ENCODE measurements at places on chromosomes 7 and 10.

DNA sequence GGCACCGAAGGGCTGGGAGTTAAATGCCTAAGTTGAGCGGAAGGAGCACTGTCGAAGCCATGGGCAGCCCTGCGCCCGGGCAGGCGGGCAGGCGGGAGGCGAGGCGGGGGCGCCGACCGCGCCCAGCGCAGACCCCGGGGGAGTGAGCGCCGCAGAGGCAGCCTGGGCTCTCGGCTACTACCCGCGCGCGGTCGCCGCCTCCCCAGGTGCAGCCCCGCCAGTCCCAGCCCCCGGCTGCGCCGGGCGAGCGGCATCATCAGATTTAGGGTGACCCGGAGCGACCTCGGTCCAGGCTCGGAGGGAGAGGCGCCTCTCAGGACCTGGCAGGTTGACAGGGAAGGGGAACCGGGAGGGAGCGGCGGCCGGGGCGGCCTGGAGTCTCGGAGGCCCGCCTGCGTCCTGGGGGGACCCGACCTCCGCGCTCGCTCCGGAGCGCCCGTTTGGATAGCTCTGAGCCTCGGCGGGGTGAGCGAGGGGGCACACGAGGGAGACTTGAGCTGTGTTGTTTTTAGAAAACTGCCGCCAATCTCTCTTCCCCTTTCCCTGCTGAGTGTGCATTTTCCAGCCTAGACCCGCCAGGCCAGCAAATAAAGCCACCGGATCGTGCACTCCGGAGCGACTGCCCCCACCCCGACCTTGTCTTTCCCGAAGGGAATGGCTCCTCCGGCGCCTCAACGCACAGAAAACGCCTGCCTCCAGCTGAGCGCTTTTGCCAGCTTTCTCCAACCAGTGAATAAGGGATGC is 2.3 kb upstream of the NRP1 start:
- DNase-seq: no peak

DNA sequence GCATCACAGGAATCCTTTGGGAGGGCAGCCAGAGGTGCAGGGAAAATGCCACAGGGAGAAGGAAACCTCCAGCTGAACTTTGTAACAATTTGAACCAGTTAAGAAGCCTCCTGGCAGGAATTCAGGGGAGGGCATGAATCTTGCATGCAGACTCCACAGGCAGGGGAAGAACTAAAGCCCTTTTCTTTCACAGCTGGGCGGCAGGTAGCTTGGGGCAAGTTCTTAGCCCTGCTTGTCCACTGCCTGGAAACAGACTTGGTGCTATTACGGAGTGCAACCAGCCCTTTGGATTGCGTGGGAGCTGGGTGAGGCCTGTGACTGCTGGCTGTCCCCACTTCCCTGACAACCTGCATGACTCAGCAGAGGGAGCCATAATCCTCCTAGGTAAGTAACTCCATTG is 51.7 kb upstream of the ADAM12 start:
- DNase-seq: no peak

- DNase-seq: no peak
These were observed 100.0 kb downstream of the AUTS2 start for GRCh38 chr7:69698109-69698825.

- no peak for DNase-seq
These were observed 155.5 kb downstream of the SPAG6 start for GRCh38 chr10:22500656-22501340.

GRCh38 chr7:151246851-151247580 is 1.5 kb downstream of the SMARCD3 start:
- DNase-seq: no peak

GRCh38 chr10:121830101-121830500 is 97.7 kb downstream of the ATE1 start:
- DNase-seq: no peak

GRCh38 chr10:82980321-82980720 is 1105.3 kb downstream of the NRG3 start:
- no peak for DNase-seq

GRCh38 chr7:40371806-40372440 is 237.1 kb downstream of the SUGCT start:
- no peak for DNase-seq

- no peak for DNase-seq
These were observed 11.9 kb upstream of the TPST1 start for GRCh38 chr7:66193146-66193725.

DNA sequence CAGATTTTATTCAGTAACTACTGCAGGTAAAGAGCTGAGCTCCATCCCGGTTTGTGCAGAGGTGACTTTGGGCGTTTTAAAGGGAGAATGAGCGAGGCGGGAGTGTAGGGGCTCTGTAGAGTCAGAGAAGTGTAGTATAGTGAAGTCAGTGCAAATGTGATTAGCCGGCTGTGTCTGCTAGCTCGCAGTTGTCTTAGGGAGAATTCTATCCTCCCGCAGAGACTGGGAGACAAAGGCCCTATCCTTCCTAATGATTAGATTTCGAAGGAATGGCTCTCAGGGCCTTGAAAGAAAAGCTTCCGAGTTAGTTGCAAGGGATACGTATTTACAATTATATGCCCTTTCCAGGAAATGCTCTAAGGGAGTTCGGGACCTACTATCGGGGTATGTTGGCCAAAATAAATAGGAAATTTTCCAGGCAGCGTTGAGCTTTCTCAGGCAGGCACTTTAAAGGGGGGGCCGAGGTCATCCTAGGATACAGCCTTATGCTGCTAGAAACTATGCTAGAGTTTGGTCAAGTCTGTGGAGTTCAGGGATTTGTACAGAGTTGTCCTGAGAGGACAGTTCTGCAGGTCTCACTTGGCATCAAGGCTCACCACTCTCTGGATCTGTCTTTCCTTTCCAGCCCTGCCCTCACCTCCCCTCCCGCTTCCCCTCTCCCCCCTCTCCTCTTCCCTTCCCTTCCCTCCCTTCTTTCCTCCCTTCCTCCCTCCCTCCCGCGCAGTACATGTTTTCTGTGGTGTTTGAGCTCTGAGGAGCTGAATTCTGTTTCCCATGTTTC is 825 bp downstream of the MRPL32 start:
- no peak for DNase-seq

GRCh38 chr7:88457320-88457719 is 150.6 kb upstream of the STEAP4 start:
- no peak for DNase-seq

DNA sequence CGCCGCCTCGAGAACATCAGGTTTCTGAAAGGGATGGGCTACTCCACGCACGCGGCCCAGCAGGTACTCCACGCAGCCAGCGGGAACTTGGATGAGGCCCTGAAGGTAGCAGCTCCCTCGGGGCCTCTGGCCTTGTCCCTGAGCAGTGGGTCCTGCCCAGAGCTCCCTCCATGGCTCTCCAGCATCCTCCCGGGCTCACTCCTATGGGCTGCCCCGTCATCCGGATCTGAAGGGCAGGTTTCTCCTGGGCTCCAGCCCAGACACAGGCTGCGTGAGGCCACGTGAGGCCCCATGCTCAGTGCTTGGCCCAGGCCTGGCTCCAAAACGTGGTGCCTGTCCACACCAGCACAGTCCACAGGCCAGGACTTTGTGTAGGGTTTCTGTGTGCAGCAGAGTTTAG is 32.5 kb downstream of the NUB1 start:
- no peak for DNase-seq

DNA sequence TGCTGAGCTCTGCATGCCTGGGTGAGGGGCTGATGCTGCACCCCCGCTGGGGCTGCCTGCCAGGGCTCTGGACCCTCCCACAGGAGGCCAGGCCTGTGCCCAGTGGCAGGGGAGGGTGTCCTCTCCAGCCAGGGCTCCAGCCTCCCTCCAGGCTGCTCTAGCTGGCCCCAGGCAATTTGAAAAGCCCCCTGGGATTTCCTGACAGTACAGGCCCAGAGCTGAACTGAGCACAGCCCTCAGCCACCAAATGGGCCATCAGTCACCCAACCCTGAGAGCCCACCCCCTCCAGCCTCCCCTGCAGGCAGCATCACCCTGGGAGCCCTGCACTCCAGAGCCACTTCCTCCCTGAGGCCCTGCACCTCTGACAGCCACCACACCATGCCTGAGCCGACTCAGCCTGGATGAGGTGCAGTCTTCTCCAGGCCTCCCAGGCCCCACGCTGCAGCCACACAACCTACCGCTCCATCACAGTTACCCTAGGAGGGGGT is 101.8 kb upstream of the RET start:
- DNase-seq: no peak

- DNase-seq: no peak
These were observed 221.6 kb upstream of the SEMA3E start for GRCh38 chr7:83870515-83870914.

DNA sequence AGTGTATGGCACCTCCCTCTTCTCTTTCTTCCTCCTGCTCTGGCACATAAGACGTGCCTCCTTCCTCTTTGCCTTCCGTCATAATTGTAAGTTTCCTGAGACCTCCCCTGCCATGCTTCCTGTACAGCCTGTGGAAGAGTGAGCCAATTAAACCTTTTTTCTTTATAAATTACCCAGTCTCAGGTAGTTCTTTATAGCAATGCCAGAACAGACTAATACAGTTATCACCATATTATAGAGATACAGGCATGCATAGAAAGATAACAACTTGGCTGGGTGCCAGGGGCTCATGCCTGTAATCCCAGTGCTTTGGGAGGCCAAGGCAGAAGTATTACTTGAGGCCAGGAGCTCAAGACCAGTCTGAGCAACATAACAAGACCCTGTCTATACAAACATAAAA is 53.2 kb downstream of the GCC1 start:
- DNase-seq: no peak

- no peak for DNase-seq
These were observed 15.4 kb downstream of the MMRN2 start for GRCh38 chr10:86941991-86942421.

- DNase-seq: no peak
These were observed 32.4 kb downstream of the SPDYE6 start for GRCh38 chr7:102323914-102324195.

- no peak for DNase-seq
These were observed 6.8 kb downstream of the DLG5 start for GRCh38 chr10:77919713-77920108.

DNA sequence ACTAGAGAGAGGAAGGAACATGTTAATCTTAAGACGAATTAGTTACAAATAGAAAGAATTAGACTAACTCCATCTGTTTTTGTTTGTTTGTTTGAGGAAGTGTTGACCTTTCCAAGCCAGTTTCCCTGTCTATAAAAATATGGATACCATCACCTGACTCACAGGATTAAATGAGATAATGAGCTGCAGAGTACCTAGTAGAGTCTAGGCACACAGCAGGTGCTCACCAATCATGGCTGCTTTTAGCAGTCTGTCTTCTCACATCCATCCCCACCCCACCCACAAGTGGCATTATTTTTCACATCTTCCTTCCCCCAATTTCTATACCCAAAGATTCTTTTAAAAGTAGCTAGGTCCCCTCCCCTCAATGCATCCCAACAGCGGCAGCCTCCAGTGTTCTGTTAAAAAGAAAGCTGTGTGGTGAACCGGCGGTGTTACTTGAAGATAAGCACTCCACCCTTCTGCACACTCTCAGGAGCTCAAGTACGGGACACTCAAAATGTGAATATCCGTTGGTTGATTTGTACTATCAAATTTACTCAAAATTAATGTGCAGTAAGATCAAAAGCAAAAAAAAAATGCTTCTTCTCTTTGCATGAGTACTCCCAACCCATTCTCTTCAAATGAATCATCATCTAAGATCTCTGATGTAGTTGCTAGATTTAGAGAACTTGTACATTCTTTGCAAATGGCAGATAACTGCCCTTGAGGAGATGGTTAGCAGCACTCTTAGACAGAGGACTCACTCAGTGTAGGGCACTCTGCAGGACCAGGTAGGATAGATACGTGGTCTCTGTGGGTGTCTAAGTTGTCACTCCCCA is 145.4 kb upstream of the ASAH2 start:
- no peak for DNase-seq

DNA sequence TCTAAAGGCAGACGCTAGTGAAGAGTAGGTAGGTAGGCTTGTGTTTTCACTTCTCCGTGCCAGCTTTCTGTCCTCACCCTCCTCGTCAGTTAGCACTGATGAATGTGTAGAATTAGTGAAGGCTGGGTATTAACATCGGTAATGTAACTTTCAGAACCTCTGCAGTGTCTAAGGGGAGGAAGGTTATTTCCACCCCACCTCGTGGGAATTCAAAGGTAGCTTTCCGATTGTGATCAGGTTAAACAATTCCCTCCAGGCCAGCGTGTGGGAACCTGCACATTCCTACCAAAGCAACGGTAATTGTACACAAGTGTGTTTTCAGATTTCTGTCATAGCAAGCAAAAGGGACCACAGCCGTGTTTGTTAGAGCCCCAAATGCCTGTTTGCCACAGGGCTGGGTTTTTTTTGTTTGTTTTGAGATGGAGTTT is 405.0 kb upstream of the GALNT17 start:
- DNase-seq: no peak

- no peak for DNase-seq
These were observed 569.0 kb upstream of the SORCS1 start for GRCh38 chr10:107733328-107734130.

GRCh38 chr10:60237977-60238758 is 151.5 kb downstream of the ANK3 start:
- DNase-seq: no peak

GRCh38 chr10:12839941-12840611 is 161.4 kb downstream of the CCDC3 start:
- DNase-seq: no peak

DNA sequence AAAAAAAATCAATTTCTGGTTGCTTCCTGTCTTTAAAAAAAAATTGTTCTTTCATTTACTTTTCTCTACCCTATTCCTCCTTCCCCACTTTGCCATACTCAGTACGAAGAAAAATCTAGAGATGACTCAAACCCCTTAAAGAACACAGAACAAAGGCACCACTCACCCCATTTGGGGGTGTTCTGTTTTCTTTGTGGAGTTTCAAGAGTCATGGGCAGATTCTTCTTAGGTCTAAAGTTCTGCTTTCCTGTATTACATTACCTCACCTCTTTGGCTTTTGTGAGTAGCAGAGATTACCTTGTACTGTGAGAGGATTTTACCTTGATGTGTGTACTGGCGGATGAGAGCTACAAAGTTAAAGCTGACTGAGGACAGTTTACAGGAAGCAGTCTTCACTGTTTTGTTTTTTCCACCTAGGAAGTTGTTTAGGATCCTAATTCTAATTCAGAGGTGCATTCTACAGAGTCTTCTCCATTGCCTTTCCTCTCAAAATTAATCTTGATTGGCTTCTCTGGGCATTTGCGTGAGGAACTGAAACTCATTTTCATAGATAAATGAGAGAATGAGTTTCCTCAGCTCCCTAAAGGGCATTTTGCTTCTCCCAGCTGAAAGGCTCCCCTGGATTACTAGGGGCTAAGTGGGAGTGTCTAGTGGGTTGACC is 20.7 kb downstream of the AVL9 start:
- DNase-seq: no peak

DNA sequence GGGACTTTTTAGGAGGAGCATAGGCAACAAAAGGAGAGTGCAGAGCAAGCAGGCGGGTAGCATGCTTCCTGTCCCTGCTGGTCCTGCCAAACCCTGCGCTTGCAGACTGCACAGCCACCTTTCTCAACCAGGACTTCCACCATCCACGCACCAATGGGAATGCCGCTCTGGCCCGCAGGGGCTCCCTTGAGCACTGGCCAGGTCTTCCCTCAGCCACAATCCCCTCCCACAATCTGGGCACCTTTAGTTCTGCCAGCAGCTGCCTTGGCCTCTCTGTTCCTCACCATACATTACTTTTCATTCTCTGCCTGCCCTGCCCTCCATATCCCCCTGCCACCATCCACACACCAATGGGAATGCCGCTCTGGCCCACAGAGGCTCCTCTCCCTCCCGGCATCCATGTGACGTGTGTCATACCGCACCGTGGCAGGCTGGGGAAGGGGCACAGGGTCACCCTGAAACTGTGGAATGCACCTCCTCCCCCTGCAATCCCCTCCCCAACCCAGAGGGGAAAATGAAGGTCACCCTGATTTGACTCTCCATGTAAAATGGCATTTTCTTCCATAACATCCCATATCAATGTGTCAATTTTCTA is 97.3 kb upstream of the MACROH2A2 start:
- no peak for DNase-seq
